IgD-negative memory B cell (primary cell): ENCODE measurements at places on chromosomes 16 and 17. TPM values are rescaled to one million over a fixed set of nuclear protein-coding genes. Genes with fewer than 3 reads are reported as not detected.

VWA3A gene
- polyA plus RNA-seq = not detected

TOP2A gene
- not detected for polyA plus RNA-seq

SLC47A2 gene
- 0.15 TPM for polyA plus RNA-seq

ANKFN1 gene
- not detected for polyA plus RNA-seq

SKAP1 gene
- polyA plus RNA-seq = 11.5 TPM

TEKT1 gene
- not detected for polyA plus RNA-seq

TMEM92 gene
- polyA plus RNA-seq = not detected

CSH2 gene
- not detected for polyA plus RNA-seq

TBC1D26 gene
- not detected for polyA plus RNA-seq

ANKRD40CL gene
- polyA plus RNA-seq = not detected

LGALS9C gene
- polyA plus RNA-seq = not detected

LGALS9 gene
- polyA plus RNA-seq = 53.4 TPM

NRN1L gene
- 0.95 TPM for polyA plus RNA-seq

RAP1GAP2 gene
- 3.9 TPM for polyA plus RNA-seq

TBX21 gene
- polyA plus RNA-seq = 10.0 TPM

CNEP1R1 gene
- 13.4 TPM for polyA plus RNA-seq

SMTNL2 gene
- polyA plus RNA-seq = not detected

CMTM2 gene
- not detected for polyA plus RNA-seq

TP53TG3 gene
- polyA plus RNA-seq = not detected

OTOP3 gene
- polyA plus RNA-seq = not detected

MAP2K6 gene
- 7.5 TPM for polyA plus RNA-seq

SCIMP gene
- 325 TPM for polyA plus RNA-seq
